ENCODE measurements at places on chromosomes 7 and 10.

DNA sequence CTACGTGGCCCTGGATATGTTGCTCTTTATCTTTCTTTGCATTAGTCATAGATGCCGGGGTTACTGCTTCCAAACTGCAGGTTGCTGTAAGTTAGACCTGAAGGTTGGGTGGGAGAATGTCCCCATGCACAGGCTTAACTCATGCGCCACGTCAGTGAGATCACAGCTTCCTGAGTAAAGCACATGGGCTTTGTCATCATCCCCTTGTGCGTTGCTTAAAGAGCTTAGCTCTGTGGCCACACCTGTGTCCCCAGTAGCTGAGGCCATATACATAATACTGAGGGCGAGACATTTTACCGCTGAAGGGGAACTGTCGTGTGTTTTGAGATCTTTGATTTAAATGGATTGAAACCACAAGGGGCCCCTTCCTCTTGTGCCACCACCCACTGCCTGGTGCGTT is 45.8 kb upstream of the BTBD16 start:
- DNase-seq, result no peak

DNA sequence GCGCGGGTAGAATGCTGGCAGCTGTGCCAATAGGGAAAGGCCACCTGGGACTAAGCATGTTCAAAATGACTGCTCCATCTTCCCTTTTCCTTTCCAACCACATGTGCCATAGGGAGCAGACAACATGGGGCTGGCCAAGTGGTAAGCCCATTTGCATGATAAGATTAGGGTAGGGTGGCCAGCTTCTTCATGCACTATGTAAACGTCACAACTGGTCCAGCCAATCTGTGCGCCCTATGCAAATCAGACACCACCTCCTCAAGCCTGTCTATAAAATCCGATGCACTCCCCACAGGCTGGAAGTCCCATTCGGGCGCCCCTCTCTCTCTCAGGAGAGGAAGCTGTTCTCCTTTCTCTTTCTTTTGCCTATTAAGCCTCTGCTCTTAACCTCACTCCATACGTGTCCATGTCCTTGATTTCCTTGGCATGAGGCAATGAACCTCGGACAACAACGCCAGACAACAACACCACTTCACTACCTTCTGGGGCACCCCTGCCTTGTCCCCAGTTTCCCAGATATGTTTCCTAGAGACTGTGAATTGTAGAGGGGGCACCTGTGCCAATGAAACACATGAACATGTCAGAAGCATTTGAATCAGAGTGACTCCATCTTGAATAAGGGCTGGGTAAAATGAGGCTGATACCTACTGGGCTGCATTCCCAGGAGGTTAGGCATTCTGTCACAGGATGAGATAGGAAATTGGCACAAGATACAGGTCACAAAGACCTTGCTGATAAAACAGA is 19.1 kb upstream of the EXOC6 start:
- no peak for DNase-seq

GRCh38 chr7:65463184-65463583 is 89.5 kb downstream of the ZNF92 start:
- no peak for DNase-seq

DNA sequence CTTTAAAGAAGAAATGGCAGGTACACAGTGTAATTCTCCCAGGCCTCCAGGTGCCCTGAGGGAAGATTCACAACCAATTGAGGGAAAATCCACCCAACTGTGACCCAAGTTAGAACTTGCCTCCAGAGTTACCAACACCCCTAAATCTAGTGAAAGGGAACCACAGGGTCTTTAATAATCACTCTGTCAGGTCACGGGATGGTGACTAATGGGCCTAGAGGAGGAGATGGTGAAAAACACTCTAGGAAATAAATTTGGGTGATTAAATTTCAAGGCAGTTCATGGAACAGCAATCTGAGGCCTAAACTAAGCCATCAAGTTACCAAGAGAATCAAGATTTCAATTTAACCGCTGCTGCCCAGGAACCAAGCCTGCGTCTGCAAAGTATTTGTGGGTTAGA is 26.7 kb upstream of the SLF2 start:
- DNase-seq, result no peak

GRCh38 chr10:112990271-112990670 is 40.2 kb downstream of the TCF7L2 start:
- DNase-seq, result no peak

GRCh38 chr7:28069807-28070206 is 110.8 kb downstream of the JAZF1 start:
- no peak for DNase-seq

GRCh38 chr10:24324651-24325050 is 115.7 kb downstream of the KIAA1217 start:
- no peak for DNase-seq

DNA sequence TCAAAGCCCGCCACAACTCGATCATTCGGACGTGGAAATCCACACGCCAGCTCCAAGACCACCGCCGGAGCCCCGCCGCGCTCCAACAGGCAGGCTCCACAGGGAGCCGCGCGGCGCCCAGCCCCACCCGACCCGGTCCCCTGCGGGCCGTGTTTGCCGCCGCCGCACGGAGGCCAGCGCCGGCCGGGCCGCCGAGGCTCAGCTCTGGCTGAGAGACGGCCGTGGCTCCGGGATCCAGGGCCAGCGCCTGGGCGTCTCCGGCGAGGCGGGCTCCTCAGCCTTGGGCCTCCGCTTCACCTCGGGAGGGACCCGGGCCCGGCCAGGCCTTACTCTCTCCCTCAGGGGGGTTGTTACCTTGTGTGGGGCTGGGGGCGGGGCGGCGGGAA is 333 bp downstream of the SMNDC1 start:
- no peak for DNase-seq

GRCh38 chr10:87508837-87509236 is 4.1 kb downstream of the MINPP1 start:
- DNase-seq, result no peak

DNA sequence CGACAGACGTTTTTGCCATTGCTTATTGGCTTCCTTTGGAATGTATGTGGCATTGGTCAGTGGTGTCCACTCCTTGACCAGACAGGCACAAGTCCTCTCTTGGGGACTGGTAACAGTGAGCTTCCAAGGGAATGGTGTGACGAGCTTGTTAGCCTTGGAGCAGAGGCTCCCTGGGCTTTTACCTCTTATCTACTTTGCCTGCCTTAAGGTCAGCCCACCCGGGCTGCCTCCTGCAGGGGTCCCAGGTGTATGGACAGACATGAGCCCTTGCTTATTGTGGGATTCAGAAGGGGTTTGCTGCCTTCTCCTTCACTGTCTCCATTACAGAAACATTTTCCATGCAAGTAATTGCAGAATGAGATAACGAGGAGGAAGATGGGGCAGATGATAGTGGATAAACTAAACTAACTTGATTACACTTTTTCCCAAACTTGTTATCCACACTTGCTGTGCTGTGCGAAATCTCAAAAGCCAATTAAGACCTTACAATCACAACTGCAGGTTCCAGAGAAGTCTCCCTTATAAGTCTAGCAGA is 29.7 kb downstream of the PLPP4 start:
- no peak for DNase-seq

GRCh38 chr7:151862606-151863381 is 14.1 kb downstream of the PRKAG2 start:
- no peak for DNase-seq

GRCh38 chr10:78959217-78959923 is 109.4 kb upstream of the ZMIZ1 start:
- DNase-seq, result no peak

GRCh38 chr7:145053781-145054180 is 217.9 kb upstream of the TPK1 start:
- no peak for DNase-seq

- DNase-seq, result no peak
These were observed 25.6 kb downstream of the MDH2 start for GRCh38 chr7:76073335-76073990.

DNA sequence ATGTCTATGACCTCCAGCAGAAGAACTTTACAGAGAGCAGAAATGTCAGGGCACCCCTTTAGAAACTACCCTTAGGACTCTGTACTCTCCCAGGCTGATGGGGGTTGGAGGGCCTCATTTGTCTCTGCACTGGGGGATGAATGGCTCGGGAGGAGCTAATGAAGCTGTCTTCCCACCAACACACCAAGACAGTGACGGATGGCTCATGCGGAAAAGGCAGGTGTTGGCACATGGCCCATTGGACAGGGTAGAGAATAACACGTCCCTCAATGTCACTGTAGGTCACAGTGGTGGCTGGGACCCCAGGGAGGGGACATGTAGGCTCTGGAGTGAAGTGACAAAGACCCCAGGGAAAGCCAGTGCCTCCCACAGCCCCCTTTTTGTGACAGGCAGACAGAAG is 64.0 kb upstream of the PCBD1 start:
- no peak for DNase-seq

GRCh38 chr10:131082201-131082850 is 229.2 kb downstream of the TCERG1L start:
- DNase-seq, result no peak

- no peak for DNase-seq
These were observed 1.1 kb downstream of the GGCT start for GRCh38 chr7:30503274-30504212.

DNA sequence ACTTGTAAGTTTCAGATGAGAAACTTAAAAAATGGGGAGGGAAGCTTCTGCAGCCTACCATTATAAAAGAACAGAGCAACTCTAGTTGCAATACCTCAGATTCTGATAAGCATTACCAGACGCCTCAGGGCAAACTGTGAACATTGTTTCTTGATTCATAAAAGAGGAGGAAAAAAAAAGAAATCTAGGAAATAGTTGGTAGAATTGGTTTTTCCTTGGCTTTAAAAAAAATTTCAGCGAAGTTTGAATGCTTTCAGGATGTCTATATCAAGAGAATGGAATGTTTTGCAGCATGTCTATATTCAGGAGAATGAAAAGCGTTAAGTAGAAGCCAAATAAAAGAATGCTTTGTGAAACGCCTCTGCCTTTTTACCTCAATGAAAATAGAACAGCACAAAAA is 17.5 kb upstream of the ANLN start:
- no peak for DNase-seq

DNA sequence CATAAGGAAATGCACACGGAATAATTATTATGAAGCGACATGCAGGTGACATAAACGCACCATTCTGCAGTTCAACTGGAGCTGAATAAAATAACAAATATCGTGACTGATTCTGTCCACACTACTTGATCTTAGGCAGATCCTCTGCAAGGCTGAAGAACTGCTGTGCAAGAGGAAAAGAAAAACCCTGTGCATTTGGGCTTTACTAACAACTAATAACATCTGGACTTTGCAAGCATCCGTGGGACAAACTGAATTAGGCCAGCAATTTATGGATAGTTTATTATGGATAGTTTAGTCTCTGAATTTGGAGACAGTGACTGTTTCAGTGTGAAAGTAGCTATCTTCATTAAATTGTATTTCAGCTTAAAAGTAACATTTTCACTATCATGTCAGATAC is 309.4 kb downstream of the SFMBT2 start:
- no peak for DNase-seq

GRCh38 chr7:153835712-153836265 is 216.4 kb upstream of the DPP6 start:
- DNase-seq, result no peak

DNA sequence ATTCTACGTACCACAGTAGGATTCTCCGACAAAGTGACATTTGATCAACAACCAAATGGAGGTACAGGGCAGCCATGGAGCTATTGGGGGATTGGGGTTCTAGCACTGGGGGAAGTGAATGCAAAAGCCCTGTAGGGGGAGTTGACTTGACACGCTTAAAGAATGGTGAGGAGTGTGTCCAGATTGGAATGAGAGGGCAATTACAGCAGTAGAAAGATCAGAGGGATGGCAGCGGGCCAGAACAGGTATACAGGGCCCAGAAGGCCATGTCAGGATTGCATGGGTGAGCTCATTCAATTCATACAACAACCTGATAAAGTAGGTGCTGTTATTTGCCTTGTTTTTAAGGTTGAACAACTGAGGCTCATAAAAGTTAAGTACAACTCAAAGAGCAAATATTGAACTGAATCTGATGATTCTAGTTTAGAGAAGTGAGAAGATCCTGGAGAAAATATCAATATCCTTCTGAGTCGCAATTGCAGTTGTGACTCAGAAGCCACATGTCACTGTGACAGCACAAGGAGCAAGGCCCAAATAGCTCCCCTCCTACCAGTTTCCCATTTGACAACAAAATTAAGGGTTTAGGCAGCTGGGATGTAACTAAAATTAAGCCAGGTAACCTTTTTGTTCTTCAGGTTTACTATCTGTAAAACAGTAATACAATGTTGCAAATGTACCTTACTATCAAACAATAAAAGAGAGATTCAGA is 28.0 kb upstream of the CTTNBP2 start:
- no peak for DNase-seq

GRCh38 chr10:16867556-16867955 is 50.3 kb upstream of the RSU1 start:
- DNase-seq, result no peak

- DNase-seq, result no peak
These were observed 897.8 kb downstream of the SORCS3 start for GRCh38 chr10:105538874-105539273.

- no peak for DNase-seq
These were observed 312.9 kb downstream of the RNLS start for GRCh38 chr10:88270061-88270808.

- DNase-seq, result no peak
These were observed 422.4 kb downstream of the PARD3 start for GRCh38 chr10:34392641-34393170.

- DNase-seq, result no peak
These were observed 21.6 kb upstream of the UPP1 start for GRCh38 chr7:48067475-48067874.

DNA sequence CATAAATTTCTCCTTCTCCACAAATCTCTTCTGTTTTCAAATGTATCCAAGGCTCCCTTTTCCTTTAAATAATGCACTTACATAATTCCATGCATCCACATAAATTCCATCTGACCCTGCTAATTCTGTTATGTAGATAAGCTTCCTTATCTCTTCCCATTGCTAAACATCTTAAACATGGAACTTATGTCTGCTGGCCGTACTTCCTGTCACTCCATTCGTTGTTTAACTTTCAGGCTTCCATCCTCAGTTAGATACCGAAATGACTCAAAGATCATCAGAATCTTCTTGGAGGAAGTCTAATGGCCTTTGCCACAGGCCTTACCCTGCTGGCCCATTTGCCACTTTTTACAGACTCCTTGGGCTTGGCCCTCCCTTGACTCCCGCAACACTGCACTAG is 330.9 kb downstream of the GFRA1 start:
- no peak for DNase-seq

DNA sequence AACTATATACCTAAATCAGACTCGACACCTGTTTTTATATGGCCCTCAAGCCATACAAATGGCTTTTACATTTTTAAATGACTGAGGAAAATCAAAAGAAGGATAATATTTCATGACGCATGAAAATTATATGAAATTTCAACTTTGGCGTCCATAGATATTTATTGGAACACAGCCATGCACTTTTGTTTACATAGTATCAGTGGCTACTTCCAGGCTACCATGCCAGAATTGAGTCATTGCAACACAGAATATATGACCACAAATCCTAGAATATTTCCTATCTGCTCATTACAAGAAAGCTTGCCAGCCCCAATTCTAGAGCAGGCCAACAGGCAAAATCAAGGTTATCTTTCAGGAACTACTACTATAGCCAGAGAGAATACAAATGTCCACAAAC is 29.3 kb downstream of the AFAP1L2 start:
- no peak for DNase-seq

GRCh38 chr10:103905441-103905840 is 12.5 kb downstream of the STN1 start:
- DNase-seq, result no peak

Data from central memory CD4-positive, alpha-beta T cell (primary cell).